ENCODE measurements at places on chromosomes 11 and 22.

GRCh38 chr22:26174280-26174679 is 5.0 kb downstream of the SEZ6L start:
- no peak for DNase-seq

GRCh38 chr11:127044535-127044934 is 44.0 kb upstream of the KIRREL3 start:
- DNase-seq: no peak

DNA sequence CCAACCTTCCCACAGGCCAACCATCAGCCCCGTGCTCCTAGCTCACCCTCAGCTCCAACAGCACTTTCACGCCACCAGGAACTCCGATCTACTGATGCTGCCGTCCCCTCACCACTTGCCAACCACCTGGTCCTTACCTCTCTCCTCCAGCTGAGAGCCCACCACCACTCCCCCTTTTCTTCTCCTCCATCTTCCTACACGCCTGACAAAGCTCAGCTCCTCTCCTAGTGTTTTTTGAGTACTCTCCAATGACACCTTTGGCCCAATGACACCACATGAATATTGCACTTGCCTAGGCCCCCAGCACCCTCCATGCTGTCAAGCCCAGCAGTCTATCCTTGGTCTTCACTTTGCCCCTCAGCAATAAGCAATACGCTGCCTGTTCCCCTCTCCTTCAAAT is 30.7 kb downstream of the HIRA start:
- DNase-seq: no peak

- DNase-seq: peak; percentile 68
Observed at GRCh38 chr11:19868281-19868821, 155.7 kb downstream of the NAV2 start.

DNA sequence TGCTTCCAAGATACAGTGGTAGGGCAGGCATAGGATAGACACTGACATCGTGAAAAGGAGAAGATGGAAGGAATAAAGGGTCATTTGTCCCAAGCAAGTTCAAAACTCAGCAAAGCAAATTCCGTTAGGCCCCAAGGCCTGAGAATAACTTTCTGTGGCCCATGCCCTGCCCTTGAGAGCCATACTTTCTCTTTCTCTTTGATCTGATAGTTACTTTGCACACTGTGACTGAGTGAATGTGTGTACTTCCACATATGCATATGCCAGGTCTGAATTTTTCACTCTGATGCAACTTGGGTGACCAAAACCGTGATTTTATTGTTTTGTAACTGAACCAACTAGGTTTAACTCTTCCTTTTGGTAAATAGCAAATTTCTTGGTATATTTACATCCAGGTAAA is 371.5 kb downstream of the RAB38 start:
- no peak for DNase-seq

GRCh38 chr11:65551572-65552387 is 6.4 kb downstream of the LTBP3 start:
- DNase-seq: peak; percentile 49

GRCh38 chr11:11605821-11606450 is 15.9 kb downstream of the GALNT18 start:
- no peak for DNase-seq

- peak; percentile 54 for DNase-seq
Observed at GRCh38 chr22:45976254-45977002, 534 bp downstream of the WNT7B start.

DNA sequence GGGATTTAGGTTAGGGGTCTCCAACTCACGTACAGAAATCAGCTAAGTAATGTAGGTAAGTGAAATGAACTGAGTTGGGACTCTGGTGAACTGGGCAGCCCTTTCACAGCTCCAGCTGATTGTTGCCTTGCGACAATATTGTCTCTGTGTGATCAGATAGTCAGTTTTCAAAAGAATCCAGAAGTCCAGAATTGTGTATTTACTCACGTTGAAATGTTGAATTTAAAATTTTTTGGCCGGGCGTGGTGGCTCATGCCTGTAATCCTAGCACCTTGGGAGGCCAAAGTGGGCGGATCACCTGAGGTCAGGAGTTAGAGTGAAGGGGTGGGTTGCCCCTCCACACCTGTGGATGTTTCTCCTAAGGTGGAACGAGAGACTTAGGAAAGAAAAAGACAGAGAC is 18.8 kb upstream of the WDR74 start:
- DNase-seq: no peak

- no peak for DNase-seq
Observed at GRCh38 chr22:42716649-42717127, 4.0 kb downstream of the A4GALT start.

GRCh38 chr22:48218889-48219420 is 1456.5 kb downstream of the TBC1D22A start:
- DNase-seq: no peak

GRCh38 chr11:6481012-6481923 is at the start of the genes ARFIP2 and TIMM10B:
Gene ARFIP2 (minus strand): TSS chr11:6481331. CDS start chr11:6480421, 910 bp downstream.
Gene TIMM10B (plus strand): TSS chr11:6481501. CDS start chr11:6481517, 16 bp downstream.
- peak; percentile 99 for DNase-seq

DNA sequence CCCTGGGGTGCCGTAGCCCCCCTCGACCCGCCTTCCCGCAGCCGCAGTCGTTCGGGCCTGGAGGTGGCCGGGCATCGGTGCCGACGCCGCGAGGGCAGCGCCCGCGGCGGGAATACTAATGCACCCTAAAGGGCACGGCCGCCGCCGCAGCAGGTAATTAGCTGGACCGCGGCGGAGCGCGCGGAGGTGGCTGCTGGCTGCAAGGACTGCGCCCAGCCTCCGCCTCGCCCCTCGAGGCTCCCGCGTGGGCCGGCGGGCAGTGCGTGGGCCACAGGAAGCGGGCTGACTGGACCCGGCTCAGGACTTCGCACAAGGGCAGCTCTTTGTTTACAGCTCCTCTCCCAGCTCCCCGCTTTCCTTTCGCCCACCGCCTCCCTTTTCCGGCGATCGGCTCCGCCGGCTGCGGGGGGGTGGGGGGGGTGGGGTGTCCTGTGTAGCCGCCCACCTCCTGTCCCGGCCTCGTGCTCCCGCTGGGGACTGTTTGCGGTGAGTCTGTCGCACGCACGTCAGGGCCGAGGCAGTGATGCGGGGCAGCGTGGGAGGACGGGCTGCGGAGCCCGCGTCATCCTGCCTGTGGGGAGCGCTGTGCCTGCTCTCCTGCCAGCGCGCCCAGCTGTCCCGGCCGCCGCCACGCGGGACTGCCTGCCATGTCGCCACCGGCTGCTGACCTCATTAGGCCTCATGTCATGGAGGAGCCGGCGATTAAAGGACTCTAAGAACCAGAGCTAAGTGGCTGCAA is 53.2 kb downstream of the GRIK4 start:
- peak; percentile 77 for DNase-seq

- DNase-seq: no peak
Observed at GRCh38 chr11:37699644-37700043, 1101.6 kb upstream of the RAG2 start.

DNA sequence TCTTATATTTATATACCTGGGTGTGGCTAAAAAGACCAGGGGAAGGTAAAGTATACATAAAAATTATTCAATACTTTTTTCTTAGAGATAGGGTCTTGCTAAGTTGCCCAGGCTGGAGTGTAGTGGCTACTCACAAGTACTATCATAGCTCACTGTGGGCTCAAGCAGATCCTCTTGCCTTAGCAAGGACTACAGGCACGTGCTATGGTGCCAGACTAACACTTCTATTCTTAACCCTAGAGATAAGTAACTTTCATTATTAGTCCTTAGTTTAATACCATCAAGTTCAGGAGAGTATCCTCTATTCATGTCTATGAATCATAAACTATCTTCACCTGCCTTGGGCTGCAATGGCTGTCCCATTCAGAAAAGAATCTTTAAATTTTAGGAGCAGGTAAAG is 11.9 kb downstream of the FCHSD2 start:
- DNase-seq: no peak

DNA sequence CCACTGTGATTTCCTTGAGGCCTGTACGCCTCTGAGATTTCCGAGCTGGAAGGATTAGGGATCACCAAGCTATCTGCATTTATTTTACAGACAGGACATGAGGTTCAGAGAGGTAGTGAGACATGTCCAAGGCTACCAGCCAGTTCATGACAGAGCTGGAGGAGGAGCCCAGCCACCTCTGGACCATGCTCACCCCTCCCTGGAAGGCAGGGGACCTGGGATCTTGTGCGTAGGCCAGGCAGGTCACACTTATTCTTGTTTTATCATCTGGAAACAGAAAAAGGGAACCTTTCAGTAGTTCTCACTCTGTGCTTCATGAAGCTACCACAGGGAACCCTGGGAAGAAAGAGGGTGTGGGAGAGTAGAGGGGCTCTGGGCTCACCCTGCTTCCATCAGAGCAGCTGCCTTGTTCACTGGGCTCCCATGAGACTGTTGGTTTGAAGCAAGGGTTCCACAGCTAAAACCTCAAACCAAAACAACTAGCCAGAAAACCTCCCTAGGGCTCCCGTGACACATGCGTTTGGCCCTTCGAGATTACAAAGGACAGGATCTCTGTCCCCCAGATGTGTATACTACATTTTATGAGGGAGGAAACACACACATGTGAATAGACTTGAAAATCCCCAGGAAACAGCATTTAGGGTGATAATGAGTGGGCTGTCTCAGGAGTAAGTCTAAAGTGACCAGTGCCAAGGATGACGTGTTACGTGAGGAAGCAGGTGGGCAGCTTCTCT is 106.4 kb downstream of the DSCAML1 start:
- no peak for DNase-seq

DNA sequence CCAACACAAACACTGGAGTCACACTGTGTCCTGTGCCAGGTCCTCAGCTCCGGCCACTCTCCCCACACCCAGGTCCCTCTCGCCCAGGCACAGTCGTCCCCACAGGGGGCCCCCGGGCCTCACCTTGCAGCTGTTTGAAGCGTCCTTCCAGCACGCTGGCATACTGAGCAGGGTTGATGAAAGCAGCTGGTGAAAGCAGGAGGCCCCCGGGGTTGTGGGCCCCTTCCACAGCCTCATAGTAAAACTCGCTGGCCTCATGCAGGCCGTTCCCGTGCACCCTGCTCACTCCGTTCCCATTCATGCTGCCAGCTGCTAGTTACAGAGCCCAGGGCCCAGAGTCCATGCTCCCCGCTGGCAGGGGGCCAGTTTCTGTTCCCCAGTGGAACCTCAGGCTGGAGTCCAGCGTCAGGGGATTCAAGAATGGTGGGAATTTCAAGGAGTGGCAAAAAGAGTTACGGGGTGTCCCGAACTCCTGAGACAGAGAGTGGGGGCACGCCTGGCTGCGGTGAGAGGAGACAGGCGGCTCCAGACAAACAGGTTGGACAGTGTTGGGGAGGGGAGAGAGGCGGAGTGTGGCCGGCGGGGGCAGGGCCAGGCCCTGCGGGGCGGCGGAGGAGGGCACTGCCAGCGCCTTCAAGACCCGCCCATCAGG is 10.6 kb downstream of the SPTBN2 start:
- DNase-seq: peak; percentile 41

GRCh38 chr11:129223260-129223659 is 31.1 kb upstream of the ARHGAP32 start:
- DNase-seq: no peak

GRCh38 chr11:15374418-15374817 is 259.7 kb downstream of the INSC start:
- no peak for DNase-seq

DNA sequence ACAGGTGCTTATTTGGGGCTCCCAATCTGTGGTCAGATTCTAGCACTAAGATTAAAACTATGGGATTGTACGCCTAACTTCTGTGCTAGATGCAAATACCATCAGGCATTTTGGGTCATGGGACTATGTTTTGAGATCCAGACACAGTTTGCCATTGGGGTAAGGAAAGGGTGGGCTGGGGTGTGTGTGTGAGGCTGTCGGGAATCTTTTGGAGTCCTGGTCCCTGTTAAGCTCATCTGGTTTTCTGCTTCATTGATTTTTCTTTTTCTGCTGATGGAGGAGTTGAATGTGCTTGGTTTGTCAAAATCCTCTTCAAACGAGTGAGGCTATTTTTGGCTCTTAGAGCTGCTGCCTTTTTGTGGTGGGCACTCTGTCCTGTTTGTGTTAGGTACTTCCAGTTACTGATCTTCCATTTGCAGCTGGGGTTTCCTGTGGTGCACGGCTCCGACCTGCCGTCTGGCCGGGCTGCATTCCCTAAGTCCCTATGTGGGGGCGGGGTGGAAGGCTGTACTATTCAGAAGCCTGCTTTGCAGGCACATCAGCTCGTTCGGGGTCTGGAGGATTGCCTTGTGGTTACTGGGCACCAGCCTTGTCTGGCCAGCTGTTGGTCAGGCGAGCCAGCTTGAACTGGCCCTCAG is 2.9 kb downstream of the BCR start:
- peak; percentile 86 for DNase-seq

- peak; percentile 85 for DNase-seq
Observed at GRCh38 chr22:47337161-47337621, 574.7 kb downstream of the TBC1D22A start.

DNA sequence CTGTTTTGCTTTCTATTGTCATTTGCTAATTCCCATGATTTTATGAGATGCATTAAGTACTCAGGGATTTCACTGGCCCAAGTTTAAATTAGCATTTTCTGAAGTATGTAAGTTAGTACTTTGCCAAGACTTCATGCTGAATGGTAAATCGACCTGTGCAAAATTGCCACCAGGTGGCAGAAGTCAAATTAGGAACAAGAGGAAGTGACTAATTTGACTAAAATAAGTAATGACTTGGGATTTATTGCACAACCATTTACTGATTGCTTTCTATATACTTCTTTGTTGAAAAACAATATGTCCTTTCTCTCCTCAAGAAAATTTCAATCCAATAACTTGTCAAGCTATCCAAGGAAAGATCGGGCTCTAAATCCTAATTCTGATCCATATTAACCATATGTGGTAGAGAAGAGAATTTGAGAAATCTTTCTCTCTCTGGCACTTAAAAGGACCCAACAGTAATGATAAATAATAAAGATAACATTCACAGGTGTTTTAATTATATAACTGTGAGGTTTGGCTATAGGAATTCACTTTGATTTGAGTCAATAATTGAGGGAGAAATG is 253.7 kb upstream of the CHORDC1 start:
- DNase-seq: peak; percentile 67

DNA sequence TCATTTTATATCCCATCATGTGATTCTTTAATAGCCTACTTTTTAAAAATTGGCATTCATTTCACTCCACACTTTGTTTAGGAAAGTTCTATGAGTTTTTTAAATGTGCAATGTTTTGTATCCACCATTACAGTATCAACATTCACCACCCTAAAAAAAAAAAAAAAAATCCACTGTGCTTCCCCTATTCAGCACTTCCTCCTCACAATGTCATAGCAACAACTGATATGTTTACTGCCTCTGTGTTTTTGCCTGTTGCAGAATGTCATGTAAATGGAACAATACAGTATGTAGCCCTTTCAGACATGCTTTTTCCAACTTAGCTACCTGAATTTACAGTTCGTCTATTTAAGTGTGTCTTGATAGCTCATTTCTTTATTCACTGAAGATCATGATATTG is 754.2 kb downstream of the FAM181B start:
- no peak for DNase-seq

GRCh38 chr11:46649180-46649738 is 31.9 kb downstream of the ATG13 start:
- peak; percentile 94 for DNase-seq

DNA sequence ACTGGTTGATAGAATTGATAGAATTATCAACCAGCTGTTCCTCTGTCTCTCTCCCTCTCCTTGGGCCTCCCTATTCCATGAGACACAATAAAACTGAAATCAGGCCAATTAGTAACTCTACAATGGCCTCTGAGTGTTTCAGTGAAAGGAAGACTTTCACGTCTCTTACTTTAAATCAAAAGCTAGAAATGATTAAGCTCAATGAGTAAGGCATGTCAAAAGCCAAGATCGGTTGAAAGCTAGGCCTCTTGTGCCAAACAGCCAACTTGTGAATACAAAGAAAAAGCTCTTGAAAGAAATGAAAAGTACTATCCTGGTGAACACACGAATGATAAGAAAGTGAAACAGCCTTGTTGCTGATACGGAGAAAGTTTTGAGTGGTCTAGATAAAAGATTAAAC is 16.6 kb downstream of the PIH1D2 start:
- peak; percentile 20 for DNase-seq

GRCh38 chr22:24873226-24873625 is 67.2 kb downstream of the SGSM1 start:
- no peak for DNase-seq

- peak; percentile 52 for DNase-seq
Observed at GRCh38 chr11:64809781-64810241, 540 bp downstream of the MEN1 start.

Measured in astrocyte of the hippocampus (primary cell).